GM23248 (cell line): ENCODE measurements at places on chromosomes 4 and X. TPM values are rescaled to one million over a fixed set of nuclear protein-coding genes. Genes with fewer than 3 reads are reported as not detected.

UGT8 gene
- not detected in 2 replicates for total RNA-seq

MAP7D2 gene
- 0.25 and 0.32 TPM in 2 replicates for total RNA-seq

EFHC2 gene
- not detected in 2 replicates for total RNA-seq

DNA sequence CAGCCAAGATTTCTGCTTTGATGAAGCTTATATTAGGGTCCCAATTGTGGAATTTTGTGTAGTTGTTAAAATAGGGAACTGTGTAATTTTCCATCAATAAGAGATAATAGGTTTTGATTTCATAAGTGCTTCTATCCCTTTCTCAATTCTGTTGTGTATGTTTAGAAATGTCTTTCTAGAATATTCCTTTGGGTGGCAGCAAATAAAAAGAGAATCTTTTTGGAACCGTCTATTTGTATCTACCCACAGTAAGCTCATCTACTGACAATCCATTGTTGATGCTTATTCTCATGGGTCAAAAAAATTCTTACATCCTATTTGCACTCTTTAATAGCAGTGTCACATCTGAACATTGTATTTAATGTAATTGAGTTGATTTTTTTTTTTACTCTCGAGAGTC lies 61.7 kb downstream of the TMA16 start:
- H3K27me3 ChIP-seq, result no peaks in the 10 kb centered on the region
- no peak overlapping the region for H3K4me3 ChIP-seq
- H3K27ac ChIP-seq, result no peak overlapping the region
- no peaks in the 10 kb centered on the region for H3K36me3 ChIP-seq

GRCh38 chrX:19017271-19017670 lies 33.4 kb upstream of the PHKA2 start:
- no peak overlapping the region for H3K4me3 ChIP-seq
- DNase-seq, result peak; percentile 44
- no peaks in the 10 kb centered on the region for H3K36me3 ChIP-seq
- H3K4me1 ChIP-seq, result no peaks in the 10 kb centered on the region
- no peaks in the 10 kb centered on the region for H3K27me3 ChIP-seq

- H3K36me3 ChIP-seq, result no peaks in the 10 kb centered on the region
- no peak for DNase-seq
- no peaks in the 10 kb centered on the region for H3K27me3 ChIP-seq
Observed at GRCh38 chr4:11730545-11730944, 301.9 kb upstream of the HS3ST1 start.

GRCh38 chrX:70176938-70177533 lies at the start of gene DGAT2L6:
Gene DGAT2L6 (plus strand): TSS chrX:70177483. CDS start chrX:70177583, 100 bp downstream.
- H3K27me3 ChIP-seq, result no peaks in the 10 kb centered on the region
- H3K4me1 ChIP-seq, result peaks cover 9% of the 10 kb centered on the region
- H3K27ac ChIP-seq, result no peak within 1 kb of the TSS
- H3K36me3 ChIP-seq, result no peaks in the 10 kb centered on the region

GRCh38 chr4:140220058-140220457 lies 66.1 kb upstream of the MAML3 start:
- no peaks in the 10 kb centered on the region for H3K36me3 ChIP-seq
- H3K27ac ChIP-seq, result no peak overlapping the region
- H3K27me3 ChIP-seq, result no peaks in the 10 kb centered on the region
- H3K4me3 ChIP-seq, result no peak overlapping the region
- peaks cover 12% of the 10 kb centered on the region for H3K4me1 ChIP-seq
- DNase-seq, result no peak

DNA sequence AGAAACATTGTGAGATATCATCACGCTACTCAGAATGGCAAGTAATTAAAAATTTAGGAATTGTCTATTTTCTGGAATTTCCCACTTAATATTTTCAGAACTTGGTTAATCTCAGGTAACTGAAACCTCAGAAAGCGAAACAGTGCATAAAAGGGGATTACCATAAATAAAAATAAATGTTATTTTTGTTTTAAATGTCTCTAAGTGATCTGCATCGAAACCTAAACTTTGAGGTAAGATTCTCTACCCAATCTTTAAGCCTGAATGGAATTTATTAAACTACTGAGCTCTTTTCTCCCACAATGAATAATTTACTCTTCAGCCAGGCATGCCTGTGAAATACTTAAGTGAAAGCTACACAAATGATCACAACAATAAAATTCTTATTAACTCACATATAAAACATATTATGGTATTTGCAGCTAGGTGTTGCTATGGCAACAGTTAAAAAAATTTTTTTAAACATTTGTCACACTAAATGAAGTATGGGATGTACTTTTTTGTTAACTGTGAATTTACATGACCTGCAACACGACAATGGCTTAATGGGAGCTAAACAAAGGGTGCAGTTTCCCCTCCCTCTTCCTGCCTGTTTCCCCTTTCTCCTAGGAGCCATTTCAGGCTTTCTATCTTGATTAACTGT lies 220.2 kb upstream of the PRPS2 start:
- no peaks in the 10 kb centered on the region for H3K36me3 ChIP-seq
- H3K4me3 ChIP-seq, result no peak overlapping the region
- H3K27me3 ChIP-seq, result no peaks in the 10 kb centered on the region
- DNase-seq, result no peak
- H3K27ac ChIP-seq, result no peak overlapping the region
